ENCODE measurements at places on chromosomes 5 and 9.

DNA sequence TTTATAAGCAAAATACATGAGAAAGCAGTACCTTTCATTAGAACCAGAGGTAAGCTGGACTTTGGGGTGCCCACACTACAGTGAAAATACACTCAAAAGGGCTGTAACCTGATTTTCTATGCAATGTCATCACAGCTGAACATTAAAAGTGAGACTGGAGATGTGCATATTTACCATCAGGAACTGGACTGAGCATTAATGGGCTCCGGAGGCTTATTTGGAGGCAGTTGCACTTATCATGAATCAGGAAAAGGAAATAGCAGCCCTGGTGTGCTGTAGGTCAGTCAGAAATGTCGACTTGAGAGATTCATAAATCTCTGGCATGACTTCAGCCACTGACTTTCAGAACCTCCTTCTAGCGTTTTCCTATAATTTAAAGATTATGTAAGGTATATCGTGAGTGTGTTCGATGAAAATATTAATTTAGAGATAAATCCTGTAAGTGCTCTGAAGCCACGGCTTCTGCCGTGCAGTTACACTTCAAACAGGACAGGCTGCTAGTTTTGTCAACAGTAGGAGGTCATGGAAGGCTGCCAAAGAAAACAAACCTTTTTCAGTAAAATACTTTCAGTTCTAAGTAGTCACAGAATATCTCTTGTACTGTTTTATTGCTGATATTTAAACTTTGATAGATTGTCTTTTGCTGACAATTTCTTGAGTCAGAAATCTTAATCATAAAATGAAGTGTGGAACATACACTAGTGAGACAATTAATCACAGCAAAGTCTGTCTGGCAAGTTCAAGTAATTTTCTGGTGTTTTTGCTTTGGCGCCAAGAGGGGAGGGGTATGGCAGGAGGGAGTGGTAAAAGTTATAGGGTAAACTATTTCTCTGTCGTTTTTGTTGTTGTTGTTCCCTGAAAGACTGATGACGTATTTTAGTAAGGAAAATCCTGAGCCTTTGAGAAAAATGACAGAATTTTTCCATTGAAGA is 939.7 kb downstream of the NR2F1-AS1 start:
- no peak for DNase-seq

- no peak for DNase-seq
These were observed 473.8 kb upstream of the PTPRD start for GRCh38 chr9:11086561-11086960.

GRCh38 chr5:123783421-123783820 is 271.4 kb downstream of the CSNK1G3 start:
- no peak for DNase-seq

GRCh38 chr5:79990205-79990597 is 861 bp downstream of the MTX3 start:
- DNase-seq: no peak

DNA sequence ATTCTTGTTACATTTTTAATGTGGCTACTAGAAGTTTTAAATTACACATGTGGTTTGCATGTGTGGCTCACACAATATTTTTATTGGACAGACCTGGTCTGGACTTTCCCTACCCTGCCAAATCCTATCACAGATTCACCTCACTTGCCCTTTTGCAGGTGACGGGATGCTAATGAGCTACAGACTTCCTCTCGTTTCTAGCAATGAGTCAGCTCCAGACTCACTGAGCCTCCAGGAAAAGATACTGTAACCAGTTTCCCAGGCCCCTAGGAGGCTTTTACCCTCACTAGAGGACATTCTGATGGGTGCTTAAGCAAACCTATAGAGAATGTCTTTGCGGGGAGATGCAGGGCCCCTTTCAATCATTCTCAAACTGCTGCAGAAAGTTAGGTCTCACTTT is 135.4 kb downstream of the WDR41 start:
- DNase-seq: no peak

DNA sequence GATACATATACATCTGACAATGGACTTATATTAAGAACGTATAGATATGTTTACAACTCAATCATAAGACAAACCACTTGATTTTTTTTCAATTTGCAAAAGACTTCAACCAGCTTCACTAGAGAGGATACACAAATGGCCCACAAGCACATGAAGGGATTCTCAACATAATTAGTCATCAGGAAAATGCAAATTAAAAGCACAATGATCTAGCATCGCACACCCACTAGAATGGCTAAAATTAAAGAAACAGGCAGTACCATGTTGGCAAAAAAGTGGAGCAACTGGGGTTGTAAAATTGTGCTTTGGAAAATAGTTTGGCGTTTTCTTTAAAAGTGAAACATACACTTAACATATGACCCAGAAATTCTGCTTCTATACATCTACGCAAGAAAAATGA is 80.0 kb upstream of the TRIO start:
- DNase-seq: no peak

DNA sequence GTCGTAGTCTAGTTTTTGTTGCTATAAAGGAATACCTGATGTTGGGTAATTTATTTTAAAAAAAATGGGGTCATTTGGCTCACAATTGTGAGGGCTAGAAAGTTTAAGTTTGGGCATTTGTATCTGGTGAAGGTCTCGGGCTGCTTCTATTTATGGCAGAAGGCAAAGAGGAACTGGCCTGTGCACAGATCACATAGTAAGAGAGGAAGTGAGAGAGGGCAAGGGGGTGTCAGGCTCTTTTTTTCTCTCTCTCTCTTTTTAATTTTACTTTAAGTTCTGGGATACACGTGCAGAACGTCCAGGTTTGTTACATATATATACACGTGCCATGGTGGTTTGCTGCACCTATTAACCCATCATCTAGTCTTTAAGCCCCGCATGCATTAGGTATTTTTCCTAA is 453.3 kb downstream of the DIRAS2 start:
- DNase-seq: no peak

GRCh38 chr5:39446231-39446630 is 21.5 kb upstream of the DAB2 start:
- DNase-seq: no peak

GRCh38 chr9:134652291-134653225 is 11.0 kb downstream of the COL5A1 start:
- DNase-seq: no peak

DNA sequence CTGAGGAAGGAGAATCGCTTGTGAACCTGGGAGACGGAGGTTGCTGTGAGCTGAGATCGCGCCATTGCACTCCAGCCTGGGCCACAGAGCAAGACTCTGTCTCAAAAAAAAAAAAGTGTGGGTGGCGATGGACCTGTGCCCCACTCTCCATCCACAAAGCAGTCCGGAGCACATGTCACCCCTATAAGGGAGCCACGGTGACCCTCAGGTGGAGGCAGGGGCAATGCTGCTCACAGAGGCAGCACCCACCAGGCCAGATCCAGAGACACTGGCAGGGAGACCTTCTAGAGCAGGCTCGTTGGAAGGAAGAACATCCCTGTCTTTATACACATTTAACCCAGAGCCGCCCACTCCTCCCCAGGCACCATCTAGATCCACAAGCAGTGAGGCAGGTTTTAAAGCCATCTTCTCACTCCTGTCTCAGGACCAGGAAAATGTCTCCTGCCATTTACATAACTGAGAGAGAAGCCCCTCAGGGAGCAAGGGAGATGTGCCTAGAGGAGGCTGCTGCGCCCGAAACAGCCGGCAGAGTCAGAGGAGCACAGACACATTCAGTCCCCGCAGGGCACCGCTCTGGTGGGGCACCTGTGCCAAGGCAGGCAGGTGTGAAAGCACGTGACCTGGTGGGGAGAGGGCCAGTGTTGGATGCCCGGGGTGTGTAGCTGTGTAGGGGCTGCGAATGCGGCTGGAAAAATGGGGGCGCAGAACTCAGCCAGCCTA is 31.6 kb upstream of the ADAMTS2 start:
- DNase-seq: no peak

DNA sequence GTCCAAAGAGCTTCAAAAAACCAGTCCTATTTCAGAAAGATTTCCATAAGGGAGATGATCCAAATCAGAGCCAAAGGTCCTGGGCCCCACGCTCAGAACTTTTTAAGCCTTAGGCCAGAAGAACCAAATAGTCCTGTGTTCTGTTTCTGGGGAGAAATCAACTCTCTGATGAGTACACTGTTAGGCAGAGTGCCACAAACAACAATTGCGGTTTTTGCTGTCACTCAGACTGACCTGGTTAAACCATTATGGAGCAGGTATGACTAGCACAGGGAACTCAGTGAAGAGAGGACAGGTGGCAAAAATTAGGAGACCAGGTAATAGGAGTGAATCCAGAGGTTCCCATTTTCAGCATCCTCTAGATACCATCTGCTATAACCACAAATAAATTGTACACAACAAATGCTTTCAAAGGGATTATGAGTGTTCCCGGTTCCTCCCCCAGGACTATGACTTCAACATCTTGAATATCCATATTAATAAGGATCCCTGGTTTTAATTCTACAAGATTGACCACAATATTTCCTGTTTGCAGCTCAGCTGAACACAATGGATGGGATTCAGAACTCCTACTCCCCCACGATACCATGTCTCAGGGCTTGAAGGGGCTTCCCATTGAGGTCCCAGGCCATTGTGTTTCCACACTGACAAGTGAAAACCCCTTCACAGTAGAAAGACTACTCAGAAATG is 52.1 kb upstream of the FREM1 start:
- DNase-seq: no peak

- no peak for DNase-seq
These were observed 158.2 kb downstream of the HMHB1 start for GRCh38 chr5:143970159-143970558.

DNA sequence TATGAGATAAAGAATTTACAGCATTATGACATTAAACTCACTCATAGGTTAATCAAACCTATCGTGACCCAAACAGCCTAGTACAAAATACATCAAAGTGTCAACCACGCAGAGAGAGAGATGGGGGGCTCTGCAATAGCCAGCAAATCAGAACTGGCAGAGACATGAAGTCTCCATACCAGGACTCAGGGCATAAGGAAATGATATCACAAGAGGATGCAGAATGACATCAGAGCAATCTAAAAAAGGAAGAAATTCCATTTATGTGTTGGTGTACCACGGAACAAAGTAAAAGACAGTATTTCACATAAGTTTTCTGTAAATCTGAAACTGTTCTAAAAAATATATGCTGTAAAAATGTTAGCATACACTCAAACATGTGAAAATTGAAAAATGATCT is 24.6 kb downstream of the BICD2 start:
- DNase-seq: no peak

DNA sequence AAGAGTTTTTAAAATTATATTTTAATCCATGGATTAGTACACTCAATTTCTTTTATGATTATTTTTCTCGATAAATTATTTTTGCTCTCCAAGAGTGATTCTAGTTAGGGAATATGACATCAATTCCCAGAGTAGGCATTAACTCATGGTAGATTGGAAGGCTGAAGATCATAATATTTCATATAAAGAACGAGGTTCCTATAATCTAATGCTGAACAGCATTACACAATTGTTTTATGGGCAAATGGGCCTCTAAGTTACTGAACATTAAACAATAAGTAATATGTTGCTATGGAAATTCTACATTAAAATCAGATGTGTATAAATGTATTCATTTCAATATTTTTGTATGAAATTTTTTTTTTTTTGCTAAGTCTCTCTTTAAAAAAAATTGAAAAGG is 140.3 kb downstream of the ZNF608 start:
- no peak for DNase-seq

- DNase-seq: no peak
These were observed 112.7 kb upstream of the PANK3 start for GRCh38 chr5:168691891-168692290.

DNA sequence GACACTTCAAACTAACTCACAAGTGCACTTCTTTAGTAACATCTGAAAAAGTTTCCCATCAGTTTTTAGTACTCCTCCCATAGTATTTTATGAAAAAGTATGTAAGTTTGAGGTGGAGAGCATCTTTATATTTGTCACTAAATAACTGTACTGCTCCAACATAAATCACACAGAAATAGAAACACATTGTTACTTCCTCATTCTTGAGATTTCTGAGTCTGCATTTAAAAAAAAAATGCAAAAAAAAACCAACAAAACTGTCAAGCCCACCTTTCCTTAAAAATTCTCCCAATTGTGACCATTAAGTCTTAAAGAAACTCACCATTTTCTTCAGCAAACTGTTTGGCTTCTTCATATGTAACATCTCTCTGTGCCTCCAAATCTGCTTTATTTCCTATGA is 18.7 kb downstream of the RAB14 start:
- no peak for DNase-seq

- no peak for DNase-seq
These were observed 192.1 kb upstream of the RGMB start for GRCh38 chr5:98581112-98581997.

DNA sequence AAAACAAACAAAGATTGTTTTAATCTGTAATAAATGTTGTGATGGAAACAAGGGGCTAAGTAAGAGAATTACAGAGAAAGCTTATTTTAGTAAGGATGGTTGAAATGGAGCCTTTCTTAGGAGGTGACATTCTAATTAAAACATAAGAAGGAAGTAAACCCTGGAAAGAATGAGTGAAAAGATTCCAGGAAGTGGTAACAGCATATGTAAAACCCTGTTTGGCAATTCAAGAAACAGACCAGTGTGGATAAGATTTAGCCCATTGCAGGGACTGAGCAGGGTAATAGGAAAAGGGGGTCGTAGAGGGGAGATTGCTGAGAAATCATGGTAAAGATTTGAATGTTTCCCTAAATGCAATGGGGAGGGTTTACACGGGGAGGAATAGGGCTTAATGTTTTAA is 21.6 kb upstream of the PIP5K1B start:
- no peak for DNase-seq

DNA sequence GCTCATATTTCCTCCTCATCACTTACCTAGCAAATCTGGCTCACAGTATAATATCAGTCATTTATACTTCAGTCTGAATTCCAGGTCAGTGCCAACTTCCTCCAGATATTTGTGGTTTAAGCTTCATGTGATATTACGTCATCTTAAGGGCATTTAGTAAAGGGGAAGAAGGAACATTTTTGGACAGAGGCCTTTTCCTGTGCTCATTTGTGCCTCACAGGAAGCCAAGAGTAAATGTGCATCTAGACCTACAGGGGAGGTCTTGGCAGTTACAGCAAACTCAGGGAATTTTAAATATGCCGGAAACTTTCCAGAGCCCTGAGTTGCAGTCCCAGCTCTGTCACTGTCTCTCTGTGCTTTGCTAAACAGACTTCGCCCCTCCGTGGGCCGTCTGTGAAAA is 12.3 kb upstream of the KCNIP1 start:
- DNase-seq: no peak

GRCh38 chr9:88733651-88734421 is 198.9 kb downstream of the NXNL2 start:
- DNase-seq: no peak

- DNase-seq: no peak
These were observed 988 bp downstream of the SHISAL2B start for GRCh38 chr5:64691291-64691690.

DNA sequence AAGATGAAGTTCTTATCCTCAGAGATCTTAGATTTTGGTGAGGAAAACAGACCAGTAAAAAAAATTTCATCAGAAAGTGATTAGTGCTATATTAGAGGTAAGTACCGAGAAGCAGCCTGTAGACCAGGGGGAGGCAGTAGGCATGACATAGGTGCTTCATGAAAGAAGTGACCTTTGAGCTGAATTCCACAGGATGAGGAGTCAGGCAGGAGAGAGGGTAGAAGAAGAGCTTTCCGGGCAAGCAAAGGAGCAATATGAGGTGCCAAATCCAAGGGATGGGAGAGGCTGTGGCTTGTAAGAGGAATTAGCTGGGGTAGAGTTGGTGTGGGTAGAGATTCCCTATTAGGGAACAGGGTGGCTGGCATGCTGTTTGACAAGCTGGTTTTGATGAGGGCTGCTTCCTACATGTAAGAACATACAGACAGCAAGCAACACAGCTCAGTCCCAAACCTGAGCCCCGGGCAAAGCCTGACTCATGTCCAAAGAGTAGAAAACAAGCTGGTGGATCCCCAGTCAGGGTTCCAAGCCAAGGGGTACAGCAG is 48.4 kb upstream of the PWWP2A start:
- DNase-seq: no peak

Measured in activated naive CD8-positive, alpha-beta T cell treated with anti-CD3 and anti-CD28 coated beads, Interleukin-2, amount 50 U/mL, for 16 hours (primary cell).